Effector memory CD8-positive, alpha-beta T cell (primary cell): ENCODE measurements at places on chromosomes 6 and 20.

DNA sequence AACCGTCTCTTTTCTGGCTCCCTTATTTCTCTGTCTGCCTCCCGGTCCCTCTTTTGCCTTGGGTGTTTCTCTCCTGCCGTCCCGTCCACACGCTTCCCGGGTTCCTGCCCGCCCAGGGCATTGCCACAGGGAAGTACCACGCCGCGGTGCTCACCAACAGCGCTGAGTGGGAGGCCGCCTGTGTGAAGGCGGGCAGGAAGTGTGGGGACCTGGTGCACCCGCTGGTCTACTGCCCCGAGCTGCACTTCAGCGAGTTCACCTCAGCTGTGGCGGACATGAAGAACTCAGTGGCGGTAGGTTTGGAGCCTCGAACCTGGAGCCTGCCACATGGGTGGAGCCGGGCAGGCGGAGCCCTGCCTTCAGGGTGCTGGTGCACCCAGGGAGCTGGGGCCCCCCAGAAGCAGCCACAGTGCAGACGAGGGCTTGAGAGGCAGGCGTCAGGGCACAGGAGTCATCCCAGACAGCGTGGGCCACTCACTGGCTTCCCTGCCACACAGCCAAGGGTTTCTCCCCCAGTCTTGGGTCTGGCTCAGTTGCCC, 21.3 kb downstream of the NPEPL1 start:
- peaks cover 3% of the 10 kb centered on the region for H3K36me3 ChIP-seq
- H3K4me1 ChIP-seq, result peaks cover 2% of the 10 kb centered on the region
- no peaks in the 10 kb centered on the region for H3K27me3 ChIP-seq
- no peak overlapping the region for H3K27ac ChIP-seq
- no peak overlapping the region for H3K4me3 ChIP-seq
- DNase-seq, result peak; percentile 0

- no peak overlapping the region for H3K27ac ChIP-seq
- H3K27me3 ChIP-seq, result no peaks in the 10 kb centered on the region
- no peak for DNase-seq
- H3K4me1 ChIP-seq, result no peaks in the 10 kb centered on the region
- H3K36me3 ChIP-seq, result no peaks in the 10 kb centered on the region
These were observed 8.1 kb upstream of the TSPYL1 start for GRCh38 chr6:116287689-116288282.

DNA sequence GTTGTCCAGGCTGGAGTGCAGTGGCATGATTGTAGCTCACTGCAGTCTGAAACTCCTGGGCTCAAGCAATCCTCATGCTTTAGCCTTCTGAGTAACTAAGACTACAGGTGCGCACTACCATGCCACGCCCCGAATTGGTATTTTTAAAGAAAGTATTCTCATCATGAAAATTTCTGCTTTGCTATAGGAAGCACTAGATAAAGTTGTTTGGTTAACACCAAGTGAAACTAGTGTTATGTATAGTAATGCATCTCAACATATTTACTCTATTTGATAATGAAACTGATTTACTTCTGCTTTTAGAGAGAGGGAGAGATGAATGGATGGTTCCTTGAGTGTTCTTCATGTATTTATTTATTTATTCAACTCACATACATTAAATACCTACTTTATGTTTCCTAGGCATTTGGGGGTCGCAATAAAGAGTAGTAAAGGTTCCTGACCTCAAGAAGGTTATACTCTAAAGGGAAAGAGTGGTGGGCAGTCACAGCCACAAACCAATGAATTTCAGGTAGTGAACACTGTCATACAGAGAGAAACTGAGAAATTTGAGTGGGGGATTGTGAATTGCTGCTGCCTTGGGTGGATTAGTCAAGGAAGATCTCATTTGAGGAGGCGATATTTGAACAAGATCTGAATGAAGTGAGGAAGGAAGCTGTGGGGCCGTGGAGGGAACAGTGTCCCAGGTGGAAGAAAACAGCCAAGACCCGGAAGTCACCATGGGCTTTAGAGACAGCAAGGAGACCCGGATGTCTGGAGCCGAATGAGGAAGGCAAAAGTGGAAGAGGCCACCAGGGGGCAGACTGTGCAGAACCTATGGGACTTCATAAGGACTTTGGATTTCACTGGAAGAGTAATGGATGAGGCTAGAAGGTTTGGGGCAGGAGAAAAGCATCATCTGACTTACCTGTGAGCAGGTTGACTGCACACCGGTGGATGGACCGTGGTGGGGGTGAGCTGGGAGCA, 185.6 kb downstream of the TSHZ2 start:
- no peak overlapping the region for H3K27ac ChIP-seq
- H3K36me3 ChIP-seq, result no peaks in the 10 kb centered on the region
- H3K4me1 ChIP-seq, result no peaks in the 10 kb centered on the region

DNA sequence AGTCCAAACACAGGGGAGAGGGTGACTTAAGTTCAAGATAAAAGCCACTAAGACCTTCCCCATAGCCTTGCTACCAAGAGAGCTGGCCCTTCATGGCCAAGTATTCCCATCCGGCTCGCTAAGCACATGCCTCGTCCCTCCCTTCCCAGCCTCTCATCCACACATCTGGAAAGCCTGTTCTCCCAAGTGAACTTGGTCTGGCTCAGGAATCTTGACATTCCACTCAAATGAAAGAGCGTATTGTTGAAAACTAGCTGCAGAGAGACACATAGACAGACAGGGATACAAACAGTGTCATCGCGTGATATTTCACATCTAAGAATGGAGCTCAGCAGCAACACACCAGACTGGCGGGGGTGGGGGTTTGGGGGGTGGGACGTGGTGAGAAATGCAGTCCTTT, 182.8 kb upstream of the FOXQ1 start:
- H3K27ac ChIP-seq, result no peak overlapping the region
- H3K27me3 ChIP-seq, result peaks cover 38% of the 10 kb centered on the region
- no peak overlapping the region for H3K4me3 ChIP-seq
- peaks cover 5% of the 10 kb centered on the region for H3K4me1 ChIP-seq
- DNase-seq, result no peak

DNA sequence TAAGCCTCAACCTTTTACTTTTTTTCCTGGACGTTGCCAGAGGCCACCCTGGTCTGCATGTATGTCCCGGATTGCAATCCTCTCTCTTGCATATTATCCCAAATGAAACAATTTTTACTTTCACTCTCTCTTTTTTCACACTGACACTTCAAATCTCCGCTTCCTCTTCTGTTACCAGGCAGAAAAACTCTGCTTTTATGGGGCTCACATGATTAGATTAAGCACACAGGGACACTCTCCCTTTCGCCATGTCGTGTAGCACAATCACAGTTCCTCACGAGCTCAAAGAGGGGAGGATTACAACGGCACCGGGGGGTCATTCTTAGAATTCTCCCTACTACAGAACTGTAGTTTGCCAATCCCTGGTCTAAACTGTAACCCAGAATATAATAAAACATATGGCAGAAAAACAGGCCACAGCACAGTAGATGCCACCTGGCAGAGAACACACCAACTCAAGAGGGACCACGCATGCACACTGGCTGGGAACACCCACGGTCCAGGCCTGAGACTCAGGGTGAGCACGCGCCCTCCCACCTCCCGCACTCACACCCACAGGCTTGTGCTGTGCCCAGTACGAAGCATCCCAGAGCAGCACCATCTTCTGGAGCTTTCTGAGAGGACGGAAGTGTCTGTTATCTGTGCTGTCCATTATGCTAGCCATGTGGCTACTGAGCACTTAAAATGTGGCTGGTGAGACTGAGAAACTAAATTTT, 288.7 kb downstream of the KIF16B start:
- H3K4me1 ChIP-seq, result no peaks in the 10 kb centered on the region
- peaks cover 4% of the 10 kb centered on the region for H3K36me3 ChIP-seq
- no peak for DNase-seq
- H3K27me3 ChIP-seq, result no peaks in the 10 kb centered on the region
- H3K27ac ChIP-seq, result no peak overlapping the region

- DNase-seq, result peak; percentile 73
- H3K36me3 ChIP-seq, result peaks cover 28% of the 10 kb centered on the region
- peaks cover 46% of the 10 kb centered on the region for H3K4me1 ChIP-seq
These were observed 806 bp downstream of the MICAL1 start for GRCh38 chr6:109454496-109455436.

- no peaks in the 10 kb centered on the region for H3K36me3 ChIP-seq
- H3K4me3 ChIP-seq, result no peak overlapping the region
- no peak overlapping the region for H3K27ac ChIP-seq
- peaks cover 17% of the 10 kb centered on the region for H3K27me3 ChIP-seq
- no peak for DNase-seq
These were observed 183.6 kb downstream of the FAXC start for GRCh38 chr6:99165838-99166237.

GRCh38 chr6:30453508-30454116, 35.7 kb upstream of the HLA-E start:
- peaks cover 40% of the 10 kb centered on the region for H3K4me1 ChIP-seq
- peak overlapping the region; percentile 48 for H3K4me3 ChIP-seq
- H3K36me3 ChIP-seq, result peaks cover 5% of the 10 kb centered on the region
- peak; percentile 87 for DNase-seq
- H3K27ac ChIP-seq, result no peak overlapping the region

DNA sequence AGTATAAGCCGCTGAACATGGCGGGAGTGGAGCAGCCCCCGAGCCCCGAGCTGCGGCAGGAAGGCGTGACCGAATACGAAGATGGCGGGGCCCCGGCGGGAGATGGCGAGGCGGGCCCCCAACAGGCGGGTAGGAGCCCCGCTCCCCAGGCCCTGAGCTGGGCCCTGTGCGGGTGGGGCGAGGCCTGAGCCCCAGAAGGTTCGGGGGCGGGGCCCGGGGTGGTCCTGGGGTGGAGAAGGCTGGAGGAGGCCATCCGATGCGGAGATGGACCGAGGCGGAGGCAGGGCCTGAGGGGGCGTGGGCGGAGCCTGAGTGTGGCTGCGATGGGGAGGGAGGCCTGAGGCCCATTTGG, 7.1 kb downstream of the L3MBTL1 start:
- peaks cover 8% of the 10 kb centered on the region for H3K36me3 ChIP-seq
- H3K27ac ChIP-seq, result peak overlapping the region; percentile 87
- H3K4me3 ChIP-seq, result peak overlapping the region; percentile 98
- peaks cover under 1% of the 10 kb centered on the region for H3K27me3 ChIP-seq

DNA sequence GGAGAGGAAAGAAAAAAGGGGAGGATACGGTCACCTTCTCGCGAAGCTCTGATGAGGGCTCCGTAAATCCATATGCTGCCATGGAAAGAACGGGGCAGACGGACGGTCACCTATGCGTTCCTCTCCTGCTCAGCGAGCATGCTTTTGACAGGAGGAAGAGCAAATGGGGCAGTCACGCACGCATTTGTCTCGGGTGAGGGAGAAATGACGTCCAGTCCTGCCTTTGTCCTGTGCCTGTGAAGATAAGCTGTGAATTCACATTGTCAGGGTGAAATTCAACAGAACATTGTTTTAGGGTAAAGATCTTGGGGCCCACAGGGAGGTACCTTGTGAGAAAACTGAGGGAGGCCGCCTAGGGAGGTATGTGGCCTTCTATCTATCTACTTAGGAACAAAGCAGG, 83.8 kb downstream of the IRF4 start:
- H3K36me3 ChIP-seq, result no peaks in the 10 kb centered on the region
- peak overlapping the region; percentile 65 for H3K4me3 ChIP-seq
- DNase-seq, result no peak
- H3K4me1 ChIP-seq, result peaks cover 28% of the 10 kb centered on the region

GRCh38 chr6:134161041-134161440, 108.6 kb upstream of the SLC2A12 start:
- H3K36me3 ChIP-seq, result peaks cover 4% of the 10 kb centered on the region
- H3K4me1 ChIP-seq, result no peaks in the 10 kb centered on the region
- no peak overlapping the region for H3K27ac ChIP-seq
- H3K27me3 ChIP-seq, result peaks cover 5% of the 10 kb centered on the region
- DNase-seq, result no peak

DNA sequence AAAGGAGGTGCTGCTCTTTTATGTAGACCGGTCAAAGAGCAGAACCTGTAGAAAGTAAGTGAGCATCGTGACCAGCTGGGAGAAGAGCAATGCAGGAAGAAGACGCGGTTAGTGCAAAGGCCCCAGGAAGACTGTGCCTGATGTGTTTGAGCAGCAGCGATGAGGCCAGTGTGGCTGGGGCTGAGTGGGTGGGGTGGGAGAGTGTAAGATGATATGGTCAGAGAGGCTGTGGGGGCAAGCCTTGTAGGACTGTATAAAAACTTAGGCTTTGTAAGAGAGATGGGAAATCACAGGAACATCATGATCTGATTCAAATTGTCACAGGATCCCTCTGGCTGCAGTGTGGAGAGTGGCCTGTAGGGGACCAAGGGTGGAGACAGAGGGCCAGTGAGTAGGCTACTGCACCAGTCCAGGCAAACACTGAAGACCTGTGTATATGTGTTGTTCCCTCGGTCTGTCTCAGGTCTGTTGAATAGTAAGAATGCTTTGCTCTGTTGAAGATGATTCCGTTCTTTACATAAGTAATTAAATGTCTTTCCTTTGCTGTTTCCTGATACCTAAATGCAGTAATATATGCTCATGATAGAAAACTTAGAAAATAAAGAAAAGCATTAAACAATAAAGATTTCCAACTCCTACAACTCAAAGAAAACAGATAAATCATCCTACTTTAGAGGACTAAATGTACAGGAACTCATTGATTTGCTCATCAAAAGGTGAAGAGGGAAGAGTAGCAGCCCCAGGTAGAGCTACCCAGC, 23.6 kb upstream of the WFDC2 start:
- no peak overlapping the region for H3K27ac ChIP-seq
- no peaks in the 10 kb centered on the region for H3K27me3 ChIP-seq
- H3K4me1 ChIP-seq, result peaks cover 22% of the 10 kb centered on the region
- no peak overlapping the region for H3K4me3 ChIP-seq

- no peak for DNase-seq
- H3K4me3 ChIP-seq, result no peak overlapping the region
- no peaks in the 10 kb centered on the region for H3K4me1 ChIP-seq
- H3K27me3 ChIP-seq, result no peaks in the 10 kb centered on the region
- H3K27ac ChIP-seq, result no peak overlapping the region
- no peaks in the 10 kb centered on the region for H3K36me3 ChIP-seq
These were observed 874.7 kb downstream of the TFAP2A start for GRCh38 chr6:9540126-9540525.

GRCh38 chr6:131597446-131597845, 24.4 kb downstream of the ARG1 start:
- peaks cover 5% of the 10 kb centered on the region for H3K4me1 ChIP-seq
- peaks cover 89% of the 10 kb centered on the region for H3K36me3 ChIP-seq
- H3K27ac ChIP-seq, result no peak overlapping the region
- H3K4me3 ChIP-seq, result no peak overlapping the region

GRCh38 chr6:35893246-35893645, 27.7 kb downstream of the SRPK1 start:
- H3K4me3 ChIP-seq, result no peak overlapping the region
- H3K4me1 ChIP-seq, result peaks cover 9% of the 10 kb centered on the region
- DNase-seq, result no peak
- no peak overlapping the region for H3K27ac ChIP-seq
- no peaks in the 10 kb centered on the region for H3K27me3 ChIP-seq

GRCh38 chr20:7836076-7836475, 104.2 kb downstream of the HAO1 start:
- no peaks in the 10 kb centered on the region for H3K4me1 ChIP-seq
- no peak overlapping the region for H3K4me3 ChIP-seq
- H3K27ac ChIP-seq, result no peak overlapping the region
- no peaks in the 10 kb centered on the region for H3K36me3 ChIP-seq

DNA sequence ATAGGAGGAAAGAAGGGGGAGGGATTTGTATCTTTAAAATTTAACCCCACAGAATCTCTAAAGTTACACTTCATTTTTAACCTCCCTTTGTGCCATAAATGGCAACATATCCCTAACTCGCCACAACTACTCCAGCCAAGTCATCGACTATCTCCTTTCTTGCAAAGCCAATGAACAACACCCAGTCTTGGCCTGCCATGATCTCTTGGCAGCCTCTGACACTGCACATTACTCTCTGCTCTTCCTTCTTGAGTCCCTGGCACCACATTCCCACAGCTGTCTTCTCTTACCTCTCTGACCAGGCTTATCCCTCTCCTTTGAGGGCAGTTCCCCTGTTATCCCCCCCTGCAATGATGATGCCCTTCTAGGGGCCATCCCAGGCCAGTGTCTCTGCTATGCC, 42.5 kb downstream of the MBOAT1 start:
- no peaks in the 10 kb centered on the region for H3K36me3 ChIP-seq
- no peaks in the 10 kb centered on the region for H3K27me3 ChIP-seq
- H3K4me1 ChIP-seq, result peaks cover 26% of the 10 kb centered on the region
- no peak for DNase-seq
